ENCODE measurements at places on chromosomes 5 and 9.

DNA sequence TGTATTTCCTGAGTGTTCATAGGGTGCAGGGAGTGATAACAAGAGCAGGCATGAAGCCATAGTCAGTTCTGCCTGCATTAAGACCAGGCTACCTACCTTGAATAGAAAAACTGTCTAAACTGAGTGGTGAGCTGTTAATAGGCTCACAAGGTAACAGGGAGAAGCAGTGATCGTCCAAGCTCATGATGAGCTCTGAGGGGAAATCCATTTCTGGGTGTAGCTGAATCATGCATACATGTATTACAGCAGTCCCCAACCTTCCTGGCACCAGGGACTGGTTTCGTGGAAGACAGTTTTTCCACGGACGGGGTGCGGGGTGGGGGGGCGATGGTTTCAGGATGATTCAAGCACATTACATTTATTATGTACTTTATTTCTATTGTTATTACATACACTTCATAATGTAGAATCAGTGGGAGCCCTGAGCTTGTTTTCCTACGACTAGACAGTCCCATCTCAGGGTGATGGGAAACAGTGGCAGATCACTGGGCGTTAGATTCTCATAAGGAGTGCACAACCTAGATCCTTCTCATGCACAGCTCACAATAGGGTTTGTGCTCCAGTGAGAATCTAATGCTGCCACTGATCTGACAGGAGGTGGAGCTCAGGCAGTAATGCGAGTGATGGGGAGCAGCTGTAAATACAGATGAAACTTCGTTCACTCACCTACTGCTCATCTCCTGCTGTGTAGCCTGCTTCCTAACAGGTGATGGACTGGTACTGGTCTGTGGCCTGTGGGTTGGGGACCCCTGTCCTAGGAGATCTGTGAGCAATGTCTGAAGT, 100.0 kb upstream of the IL6ST start:
- no peak for DNase-seq

DNA sequence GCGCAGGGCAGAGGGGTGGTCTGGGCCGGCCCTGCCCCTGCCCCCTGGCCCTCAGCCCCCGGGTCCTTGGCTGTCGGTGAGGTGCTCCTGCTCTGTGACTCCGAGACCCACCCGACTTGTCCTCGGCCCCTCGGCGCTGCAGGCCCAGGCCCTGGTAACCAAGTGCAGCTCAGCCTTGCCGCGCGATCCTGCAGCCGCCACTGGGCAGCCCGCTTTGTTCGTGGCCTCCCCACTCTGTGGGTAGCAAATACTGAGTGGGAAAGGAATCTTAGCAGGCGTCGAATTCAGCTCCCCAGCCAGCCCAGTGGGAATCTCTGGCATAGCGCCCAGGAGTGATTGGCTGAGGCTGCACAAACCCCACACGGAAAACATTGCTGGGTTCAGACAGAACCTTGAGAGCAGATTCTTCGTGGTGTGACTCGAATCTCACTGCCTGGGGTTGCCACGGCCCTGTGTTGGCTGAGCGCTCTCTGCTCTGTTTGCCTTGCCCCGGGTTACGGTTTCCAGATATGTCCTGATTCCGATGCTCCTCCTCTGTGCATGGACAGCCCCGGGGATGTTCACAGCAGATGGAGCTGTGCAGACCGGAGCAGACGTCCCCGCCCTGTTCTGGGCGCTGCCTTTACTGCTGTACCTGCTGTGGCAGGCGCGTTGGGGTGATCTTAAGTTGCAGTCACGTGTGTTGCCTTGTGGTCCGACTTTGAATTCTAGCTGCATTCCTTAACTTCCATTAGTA, 13.4 kb upstream of the EXOC3 start:
- DNase-seq = no peak

GRCh38 chr5:150853561-150853960, 7.2 kb downstream of the IRGM start:
- no peak for DNase-seq

- no peak for DNase-seq
Measured at GRCh38 chr5:122885891-122886290, 40.5 kb downstream of the SNX24 start.

DNA sequence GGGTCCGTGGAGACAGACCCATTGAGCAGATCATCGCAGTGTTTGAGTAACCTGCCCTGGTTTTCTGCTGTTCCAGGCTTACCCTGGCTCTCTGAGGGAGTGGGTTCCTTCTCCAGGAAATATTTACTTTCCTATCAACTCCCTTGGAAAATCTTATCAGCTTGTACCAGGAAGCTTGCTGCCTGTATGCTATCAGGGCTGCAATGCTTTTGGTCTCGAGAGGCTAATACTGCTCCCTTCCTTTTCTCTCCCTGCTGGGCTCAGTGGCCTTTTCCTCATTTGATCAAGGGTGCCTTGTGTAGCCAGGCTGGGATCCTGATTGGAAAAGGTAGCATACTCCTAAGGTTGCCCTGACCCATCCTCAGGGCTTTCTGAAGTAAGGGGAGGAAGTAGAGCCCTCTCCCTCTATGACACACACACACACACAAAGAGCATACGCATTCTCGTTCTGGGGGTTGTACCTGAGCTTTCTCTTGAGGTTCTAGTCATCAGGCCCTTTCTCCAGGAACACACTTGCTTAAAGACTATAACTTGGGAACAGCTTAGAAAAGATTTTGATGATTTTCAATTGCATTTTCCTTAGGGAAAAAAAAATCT, 41.6 kb downstream of the CYSTM1 start:
- no peak for DNase-seq

GRCh38 chr9:15889555-15889954, 336.7 kb downstream of the CCDC171 start:
- no peak for DNase-seq

DNA sequence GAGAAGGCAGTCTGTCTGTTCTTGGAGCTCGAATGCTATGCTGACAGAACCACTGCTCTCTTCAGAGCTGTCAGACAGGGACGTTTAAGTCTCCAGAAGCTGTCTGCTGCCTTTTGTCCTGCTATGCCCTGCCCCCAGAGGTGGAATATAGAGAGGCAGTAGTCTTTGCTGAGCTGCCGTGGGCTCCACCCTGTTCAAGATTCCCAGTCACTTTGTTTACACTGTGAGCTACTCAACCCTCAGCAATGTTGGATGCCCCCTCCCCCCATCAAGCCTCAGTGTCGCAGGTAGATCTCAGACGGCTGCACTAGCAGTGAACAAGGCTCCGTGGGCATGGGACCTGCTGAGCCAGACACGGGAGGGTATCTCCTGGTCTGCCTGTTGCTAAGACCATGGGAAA, 344.2 kb downstream of the TMEM161B start:
- DNase-seq = no peak

GRCh38 chr9:115328677-115329076, 210.7 kb upstream of the TNC start:
- no peak for DNase-seq

GRCh38 chr5:91352831-91353695, 30.1 kb downstream of the ARRDC3 start:
- no peak for DNase-seq

DNA sequence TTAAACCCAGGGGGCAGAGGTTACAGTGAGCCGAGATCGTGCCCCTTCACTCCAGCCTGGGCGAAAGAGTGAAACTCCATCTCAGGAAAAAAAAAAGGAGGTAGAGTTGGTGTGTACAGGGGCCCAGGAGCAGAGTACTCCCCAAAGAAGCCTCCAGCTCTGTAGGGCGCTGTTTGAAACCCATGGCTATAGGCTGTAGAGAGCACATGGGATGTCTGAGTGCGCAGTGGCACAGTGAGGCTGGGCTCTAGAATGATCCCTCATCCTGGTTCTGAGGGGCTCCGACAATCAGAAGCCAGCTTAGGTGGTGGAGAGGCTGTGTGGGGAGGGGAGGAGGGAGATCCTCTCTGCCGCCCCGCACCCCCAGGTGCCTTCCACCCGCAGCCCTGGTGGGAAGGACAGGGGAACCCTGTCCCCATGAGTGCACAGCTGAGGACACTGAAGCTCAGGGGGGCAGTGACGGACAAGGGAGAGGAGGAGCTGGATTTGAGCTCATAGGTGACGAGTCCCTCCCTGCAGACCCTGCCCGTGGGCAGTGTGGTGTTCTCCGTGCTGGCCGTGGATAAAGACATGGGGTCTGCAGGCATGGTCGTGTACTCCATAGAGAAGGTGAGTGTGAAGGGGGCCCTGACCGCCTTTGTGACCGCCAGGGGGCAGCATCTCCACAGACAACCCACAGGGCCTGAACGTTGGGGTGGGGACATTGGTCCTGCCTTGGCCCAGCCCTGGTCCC, 24.6 kb downstream of the CDHR2 start:
- DNase-seq = peak; percentile 66

- no peak for DNase-seq
Measured at GRCh38 chr5:168931638-168932345, 352.6 kb upstream of the PANK3 start.

DNA sequence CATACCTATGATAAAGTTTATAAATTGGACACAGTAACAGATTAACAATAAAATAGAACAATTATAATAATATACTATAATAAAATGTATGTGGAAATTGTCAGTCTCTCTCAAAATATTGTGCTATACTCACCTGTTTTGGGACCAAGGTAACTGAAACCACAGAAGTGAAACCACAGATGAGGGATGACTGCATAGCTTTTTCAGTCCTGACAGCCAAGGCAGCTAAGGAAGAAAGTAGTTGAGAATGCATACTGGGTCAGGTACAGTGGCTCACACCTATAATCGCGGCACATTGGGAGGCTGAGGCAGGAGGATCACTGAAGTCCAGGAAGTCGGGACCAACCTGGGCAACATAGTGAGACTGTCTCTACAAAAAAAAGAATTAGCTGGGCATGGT, 8.9 kb downstream of the SRP19 start:
- no peak for DNase-seq

- no peak for DNase-seq
Measured at GRCh38 chr5:151903243-151903653, 21.4 kb downstream of the GLRA1 start.

DNA sequence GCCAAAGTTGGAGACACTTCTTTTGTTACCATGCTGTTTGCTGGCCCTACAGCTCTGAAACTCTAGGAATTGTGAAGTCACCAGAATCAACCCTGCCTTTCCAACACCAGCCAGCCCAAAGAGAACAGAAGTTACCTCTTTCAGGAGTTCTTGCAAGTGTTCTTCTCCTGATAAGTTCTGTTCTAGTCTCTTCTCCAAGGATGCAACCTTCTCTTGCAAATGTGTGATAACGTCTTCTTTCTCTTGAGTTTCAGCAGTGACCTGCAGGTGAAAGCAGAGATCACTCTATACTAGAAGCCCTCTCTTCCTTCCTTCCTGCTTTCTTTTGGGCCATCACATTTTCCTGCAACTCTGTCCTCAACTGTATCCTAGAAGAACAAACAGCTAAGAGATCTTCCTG, 29.1 kb downstream of the GOLGA1 start:
- no peak for DNase-seq

GRCh38 chr5:177491429-177491945, 5.9 kb downstream of the PDLIM7 start:
- DNase-seq = no peak

DNA sequence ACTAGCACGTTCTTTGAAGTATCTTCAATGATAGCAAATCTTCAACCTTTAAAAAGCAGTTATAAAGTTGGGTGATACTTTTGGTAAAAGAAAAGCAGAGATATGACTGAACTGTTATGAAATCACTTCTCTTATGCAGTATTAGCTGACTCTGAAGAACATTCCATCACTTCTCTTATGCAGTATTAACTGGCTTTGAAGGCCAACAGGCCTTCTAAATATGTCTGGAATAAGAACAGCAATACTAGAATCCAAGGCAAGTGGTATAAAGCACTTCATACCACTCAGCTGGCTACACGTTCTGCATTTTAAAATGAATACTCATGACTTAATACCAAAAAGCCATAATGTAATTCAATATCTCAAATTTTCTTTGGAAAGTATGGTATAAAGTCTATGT, 17.3 kb downstream of the SKIC3 start:
- no peak for DNase-seq

- DNase-seq = no peak
Measured at GRCh38 chr5:155727512-155728145, 599.3 kb upstream of the SGCD start.

DNA sequence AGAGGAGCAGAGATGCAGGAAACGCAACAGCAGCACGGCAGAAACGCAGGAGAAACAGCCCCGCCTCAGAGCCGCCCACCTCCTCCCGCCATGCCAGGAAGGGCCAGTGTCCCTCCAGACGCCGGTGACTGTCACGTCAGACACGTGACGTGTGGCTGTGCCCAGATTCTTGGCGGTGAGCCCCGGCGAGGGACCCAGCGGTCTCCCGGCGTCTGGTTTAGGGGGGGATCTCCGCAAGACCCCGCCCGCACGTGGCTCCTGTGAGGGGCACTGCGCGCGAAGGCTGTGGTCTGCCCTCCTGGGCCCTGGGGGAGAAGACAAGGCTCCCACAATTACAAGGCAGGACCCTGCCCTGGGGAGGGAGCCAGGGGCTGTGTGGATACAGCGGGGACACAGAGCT, 2.4 kb upstream of the LCN8 start:
- no peak for DNase-seq

DNA sequence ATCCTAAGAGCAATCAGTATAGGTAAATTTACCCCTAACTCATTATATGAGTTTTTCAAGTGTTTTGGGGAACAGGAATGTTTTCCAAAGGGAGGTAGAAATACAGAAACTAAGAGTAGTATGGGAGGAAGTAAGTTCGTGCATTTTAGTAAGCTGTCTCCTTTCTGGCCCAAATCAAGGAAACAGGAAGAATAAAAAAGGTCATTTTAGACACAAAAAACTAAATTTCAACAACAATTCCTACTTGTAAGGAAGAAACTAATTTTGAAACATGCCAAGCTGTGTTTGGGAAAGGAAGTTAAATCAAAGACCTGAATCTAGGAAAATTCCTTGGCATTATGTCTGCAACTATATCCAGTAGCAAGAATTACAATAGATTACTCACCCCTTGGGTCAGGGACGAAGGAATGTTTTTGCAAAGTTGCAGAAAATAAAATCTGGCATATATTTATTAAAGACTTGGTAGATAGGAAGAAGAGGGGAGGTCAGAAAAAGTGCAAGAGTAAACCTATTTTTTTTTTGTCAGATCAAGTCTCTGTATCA, 6.5 kb upstream of the RPS6 start:
- DNase-seq = no peak

DNA sequence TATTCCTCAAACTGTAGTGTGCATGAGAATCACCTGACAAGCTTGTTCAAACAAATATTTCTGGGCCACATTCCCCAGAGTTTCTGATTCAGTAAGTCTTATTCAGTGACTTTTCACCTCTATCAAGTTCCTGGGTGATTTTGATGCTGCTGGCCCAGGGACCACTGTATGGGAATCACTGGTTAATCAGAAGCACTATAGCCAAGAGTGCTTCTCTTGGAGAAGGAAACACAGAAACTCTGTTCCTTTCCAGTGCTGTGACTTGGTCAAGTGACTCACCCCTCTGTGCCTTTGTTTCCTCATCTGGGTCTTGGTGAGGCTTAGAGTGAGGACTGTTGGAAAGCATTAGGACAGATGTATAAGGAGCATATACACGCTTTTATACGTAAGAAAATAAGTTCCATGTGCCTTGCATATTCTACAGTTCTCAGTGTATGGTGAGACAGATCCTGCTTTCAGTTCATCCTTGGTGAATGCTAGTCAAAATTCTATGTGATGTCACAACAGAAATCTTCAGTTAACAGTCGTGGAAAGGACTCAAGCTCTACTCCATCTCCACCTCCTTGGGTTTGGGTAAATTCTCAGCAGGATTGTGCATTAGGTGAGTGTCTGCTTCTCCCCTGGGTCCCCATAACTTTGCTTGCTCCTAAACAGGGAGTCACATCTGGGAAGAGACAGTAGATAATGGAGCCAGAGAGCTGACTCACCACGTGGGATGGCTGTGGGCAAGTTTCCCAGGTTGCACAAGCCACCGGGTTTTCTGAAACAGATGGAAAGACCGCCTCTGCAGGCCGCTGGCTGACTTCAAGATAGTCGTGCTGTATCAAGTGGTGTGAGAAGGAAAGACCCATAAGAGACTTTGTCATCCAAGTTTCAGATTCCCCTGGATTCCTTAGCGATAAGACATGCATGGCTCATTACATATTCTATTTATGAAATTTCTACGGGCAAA, 117.0 kb downstream of the NXNL2 start:
- DNase-seq = no peak

Data from stimulated activated CD8-positive, alpha-beta memory T cell treated with anti-CD3 and anti-CD28 coated beads, Interleukin-2, amount 100 ng/mL, for 1 hour (primary cell).